ENCODE measurements at places on chromosomes 5 and 9.

GRCh38 chr5:157563373-157563928, 12.1 kb downstream of the ADAM19 start:
- DNase-seq, result peak; percentile 30

GRCh38 chr9:7858166-7858565, 58.6 kb upstream of the DMAC1 start:
- no peak for DNase-seq

DNA sequence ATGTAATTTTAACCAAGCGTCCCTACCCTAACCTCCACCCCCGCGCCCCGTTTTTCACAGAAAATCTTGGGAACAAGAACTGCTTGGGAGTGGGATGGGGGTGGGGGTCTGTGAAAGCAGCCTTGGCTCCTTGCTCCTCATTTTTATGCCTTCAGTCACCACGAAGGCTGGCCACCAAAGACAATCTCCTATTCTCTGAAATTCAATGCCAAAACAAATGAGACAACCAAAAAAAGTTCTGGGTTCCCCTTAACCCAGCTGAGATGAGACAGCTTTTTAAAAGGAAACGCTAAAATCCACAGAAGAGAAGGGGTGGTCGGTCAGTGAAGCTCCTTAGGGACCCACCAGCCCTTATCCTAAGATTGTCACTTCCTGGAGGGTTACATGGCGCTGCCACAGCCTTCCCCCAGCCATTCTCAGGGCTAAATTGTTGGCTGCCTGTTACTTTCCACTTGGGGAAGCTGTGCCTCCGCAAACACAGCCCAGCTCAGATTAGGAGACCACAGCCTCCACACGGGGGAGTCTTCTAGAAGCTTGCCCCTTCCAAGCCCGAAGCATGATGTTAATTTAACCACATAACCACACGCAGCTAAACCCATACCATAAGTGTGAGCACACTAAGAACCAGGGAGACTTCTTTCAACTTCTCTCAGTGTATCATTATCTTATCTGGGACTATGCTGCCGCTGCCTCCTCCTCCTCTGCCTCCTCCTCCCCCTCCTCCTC, 136.3 kb downstream of the FOXD1 start:
- DNase-seq, result no peak

DNA sequence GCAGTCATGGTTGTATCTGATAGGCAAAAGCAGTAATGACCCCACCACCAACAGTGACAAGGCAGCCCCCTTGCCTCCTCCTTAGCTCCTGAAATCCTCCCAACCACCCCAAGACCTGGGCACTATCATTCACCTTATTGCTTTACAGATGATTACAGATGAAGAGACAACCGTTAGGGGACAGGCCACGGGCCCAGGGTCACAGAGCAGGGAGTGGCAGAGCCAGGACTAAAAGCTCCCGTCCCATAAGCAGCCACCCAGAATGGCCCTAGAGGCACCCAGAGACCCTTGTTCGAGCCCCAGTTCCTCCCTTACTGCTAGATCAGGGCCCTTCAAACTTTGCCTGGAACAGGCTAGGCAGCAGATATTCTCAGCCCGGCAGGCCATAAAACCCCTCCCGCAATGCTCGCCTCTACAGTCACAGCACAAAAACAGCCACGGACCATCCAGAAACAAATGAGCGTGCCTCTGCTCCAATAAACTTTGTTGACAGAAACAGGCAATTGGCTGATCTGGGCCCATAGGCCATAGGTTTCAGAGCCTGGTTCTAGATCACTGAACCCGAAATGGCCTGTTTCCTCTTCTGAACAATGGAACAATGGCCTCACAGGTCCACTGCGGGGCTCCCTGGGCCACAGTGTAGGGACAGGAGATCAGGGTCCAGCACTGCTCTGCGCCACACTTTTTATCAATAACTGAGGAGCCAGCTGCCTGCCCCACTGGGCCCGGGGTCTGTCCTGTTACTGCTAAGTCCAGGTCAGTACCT, 67.0 kb downstream of the LRSAM1 start:
- no peak for DNase-seq

DNA sequence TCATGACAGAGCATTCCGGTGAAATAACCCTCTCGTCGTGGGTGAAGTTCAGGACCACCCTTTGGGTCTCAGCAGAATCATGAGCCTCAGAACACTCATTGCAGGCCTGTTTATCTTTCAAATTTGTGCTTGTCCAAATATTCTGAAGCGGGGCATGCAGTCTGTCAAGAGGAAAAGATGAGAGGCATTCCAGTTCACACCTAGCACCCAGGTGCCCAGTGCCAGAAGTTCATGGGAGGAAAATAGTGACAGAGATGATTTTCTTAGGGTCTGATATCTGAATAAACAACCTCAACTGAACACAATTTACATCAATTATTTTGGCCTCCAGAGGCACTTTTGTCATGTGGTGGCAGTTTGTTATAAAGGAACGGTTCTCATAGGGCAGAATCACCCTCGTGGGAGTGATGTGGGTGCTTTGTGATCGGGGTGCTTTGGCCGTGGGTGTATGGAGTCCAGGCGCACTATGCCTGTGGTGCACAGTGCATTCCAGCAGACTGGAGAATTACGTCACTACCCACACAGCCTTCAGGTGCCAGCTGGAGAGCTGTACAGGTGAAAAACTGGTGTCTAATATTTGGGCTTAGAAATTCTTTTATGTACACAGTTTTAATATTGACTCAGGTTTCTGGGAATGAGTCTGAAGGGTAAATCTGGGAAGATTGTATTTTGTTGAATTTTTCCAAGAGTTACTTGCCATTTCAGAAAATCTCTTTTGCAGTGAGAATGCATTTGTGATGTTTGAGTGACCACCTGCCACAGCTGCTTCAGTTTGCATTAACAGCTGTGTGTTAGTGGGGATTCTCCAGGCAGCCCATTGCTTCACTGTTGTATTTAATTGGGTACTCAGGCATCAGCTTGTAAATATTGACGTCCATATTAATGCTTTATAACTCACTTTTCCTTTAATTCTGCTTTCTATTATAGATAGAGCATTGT, 289.3 kb downstream of the FANCC start:
- no peak for DNase-seq

DNA sequence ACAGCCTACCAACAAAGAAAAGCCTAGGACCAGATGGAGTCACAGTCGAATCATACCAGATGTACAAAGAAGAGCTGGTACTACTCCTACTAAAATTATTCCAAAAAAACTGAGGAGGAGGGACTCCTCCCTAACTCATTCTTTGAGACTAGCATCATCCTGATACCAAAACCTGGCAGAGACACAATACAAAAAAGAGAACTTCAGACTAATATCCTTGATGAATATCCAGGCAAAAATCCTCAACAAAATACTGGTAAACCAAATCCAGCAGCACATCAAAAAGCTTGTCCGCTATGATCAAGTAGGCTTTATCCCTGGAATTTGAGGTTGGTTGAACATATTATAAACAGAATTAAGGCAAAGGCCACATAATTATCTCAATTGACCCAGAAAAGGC, 900.4 kb upstream of the ARRDC3 start:
- DNase-seq, result no peak

DNA sequence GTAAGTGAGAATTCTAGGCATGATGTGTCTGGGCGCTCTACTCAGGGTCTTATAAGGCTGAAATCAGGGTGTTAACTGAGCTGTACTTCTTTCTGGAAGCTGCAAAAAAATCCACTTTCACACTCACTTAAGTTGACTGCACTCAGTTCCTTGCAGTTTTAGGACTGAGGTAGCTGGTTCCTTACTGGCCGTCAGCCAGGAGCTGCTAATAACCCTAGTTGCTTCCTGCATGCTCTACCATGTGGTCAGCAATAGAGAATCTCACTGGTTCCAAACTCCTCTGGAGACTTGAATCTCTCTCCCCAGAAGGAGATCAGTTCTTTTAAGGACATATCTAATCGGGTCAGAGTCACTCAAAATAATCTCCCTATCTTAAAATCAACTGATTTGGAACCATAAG, 911.2 kb downstream of the EFNA5 start:
- DNase-seq, result no peak

DNA sequence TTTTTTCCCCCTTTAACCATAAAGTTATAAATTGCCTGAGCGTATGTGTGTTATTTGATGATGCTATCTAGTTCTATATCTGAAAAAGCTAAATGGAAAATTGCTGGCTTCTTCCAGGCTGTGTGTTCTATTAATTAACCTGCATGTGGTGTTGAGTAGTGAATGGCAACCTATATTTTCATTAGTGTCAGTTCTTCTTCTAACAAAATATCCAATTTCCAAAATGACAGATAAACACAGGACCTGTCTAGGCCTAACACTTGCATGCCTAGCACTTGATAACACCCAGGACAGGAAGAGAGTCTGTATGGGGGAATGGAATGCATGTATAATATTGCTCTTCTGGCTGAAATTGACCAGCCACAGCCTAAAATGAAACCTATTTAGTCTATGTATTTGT, 91.7 kb downstream of the CD180 start:
- DNase-seq, result no peak

DNA sequence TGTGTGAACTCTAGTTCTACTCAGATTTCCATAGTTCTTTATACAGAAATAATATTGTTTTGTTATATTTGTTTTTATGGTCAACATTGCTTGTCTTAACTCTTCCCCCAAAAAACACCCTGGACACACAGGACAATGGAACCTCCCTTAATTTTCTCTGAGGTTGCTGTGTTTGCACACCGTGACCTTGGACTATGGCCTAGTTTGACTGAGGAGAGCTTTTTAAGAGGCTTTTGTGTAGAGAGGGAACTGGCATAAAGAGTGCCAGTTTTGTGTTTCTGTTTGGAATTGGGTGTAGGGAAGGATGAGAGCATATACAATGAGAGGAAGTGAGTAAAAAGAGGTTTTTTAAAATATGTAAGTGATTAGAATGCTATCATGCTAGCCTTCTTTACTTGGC, 101.1 kb upstream of the MEF2C start:
- no peak for DNase-seq

GRCh38 chr5:172648013-172648381, 6.9 kb downstream of the NEURL1B start:
- DNase-seq, result peak; percentile 86

DNA sequence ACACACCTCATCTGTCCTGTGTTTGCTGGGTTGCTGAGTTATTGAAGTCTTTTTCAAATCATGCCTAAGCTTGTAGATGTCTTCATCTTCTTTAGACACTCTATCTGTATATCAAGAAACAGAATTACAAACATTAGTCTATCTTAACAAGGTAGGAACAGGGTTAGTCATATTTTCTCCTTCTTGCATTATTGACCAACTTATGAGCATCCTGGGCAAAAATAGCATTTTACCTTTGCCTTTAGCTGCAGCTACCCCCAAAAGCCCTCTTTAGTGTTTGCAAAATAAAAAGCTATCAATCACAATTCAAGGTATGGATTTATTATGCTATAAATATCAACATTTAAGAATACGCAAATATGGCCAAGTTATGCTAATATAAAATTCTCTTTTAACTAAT, 3.4 kb downstream of the PLK2 start:
- DNase-seq, result no peak

DNA sequence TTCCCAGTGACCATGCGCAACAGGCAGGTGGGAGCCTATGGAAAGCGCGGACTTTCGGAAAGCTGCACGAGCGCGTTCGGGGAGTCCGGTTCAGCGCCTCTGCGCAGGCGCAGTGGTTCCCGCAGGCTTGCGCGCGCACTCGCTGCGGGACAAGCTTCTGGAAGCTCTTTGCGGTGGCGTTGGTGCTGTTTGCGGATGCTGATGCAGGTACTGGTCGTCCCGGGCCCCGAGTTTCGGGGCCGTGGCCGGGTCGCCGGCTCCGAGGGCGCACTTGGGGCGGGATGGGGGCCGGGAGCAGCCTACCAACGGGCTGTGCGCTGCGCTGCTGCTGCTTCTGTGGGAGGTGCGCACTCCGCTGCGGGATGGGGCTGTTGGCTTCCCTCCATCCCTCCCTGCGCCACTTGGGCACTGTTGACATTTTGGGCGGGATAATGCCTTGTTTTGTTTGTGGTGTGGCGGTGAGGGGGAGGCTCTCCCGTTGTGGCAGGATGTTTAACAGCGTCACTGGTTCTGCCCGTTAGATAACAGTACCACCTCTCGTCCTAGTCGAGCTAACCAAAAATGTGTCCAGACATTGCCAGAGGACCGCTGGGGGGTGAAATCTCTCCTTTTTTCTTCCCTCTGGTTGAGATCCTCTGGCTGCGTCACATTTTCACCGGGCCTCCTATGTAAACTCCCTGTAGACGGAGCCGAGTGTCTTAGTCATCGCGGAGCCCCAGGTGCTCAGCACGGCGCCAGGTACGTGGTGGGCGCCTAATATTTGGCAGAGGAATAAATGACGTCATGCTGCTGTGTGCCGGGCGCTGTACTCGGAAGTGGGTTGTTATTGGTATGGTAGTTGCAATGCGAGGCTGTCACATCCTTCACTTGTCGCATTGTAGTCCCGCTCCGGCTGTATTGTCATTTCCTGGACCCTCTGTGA, at the start of gene ZNF483:
Gene ZNF483 (plus strand): TSS at position 124 of the 922 bp plus-strand sequence. CDS start 2,217 bp downstream, outside the sequence.
- peak; percentile 96 for DNase-seq
